Right renal pelvis (tissue), 4 donors: ENCODE measurements at places on chromosomes 6 and 20.
A peak's percentile ranks its signal among the peaks of the same experiment; 100 is the strongest.

- DNase-seq, result no peak
Observed at GRCh38 chr6:97473979-97474378, 191.0 kb upstream of the MMS22L start.

GRCh38 chr6:31886541-31886991 is 7.8 kb upstream of the SLC44A4 start:
- no peak for DNase-seq

DNA sequence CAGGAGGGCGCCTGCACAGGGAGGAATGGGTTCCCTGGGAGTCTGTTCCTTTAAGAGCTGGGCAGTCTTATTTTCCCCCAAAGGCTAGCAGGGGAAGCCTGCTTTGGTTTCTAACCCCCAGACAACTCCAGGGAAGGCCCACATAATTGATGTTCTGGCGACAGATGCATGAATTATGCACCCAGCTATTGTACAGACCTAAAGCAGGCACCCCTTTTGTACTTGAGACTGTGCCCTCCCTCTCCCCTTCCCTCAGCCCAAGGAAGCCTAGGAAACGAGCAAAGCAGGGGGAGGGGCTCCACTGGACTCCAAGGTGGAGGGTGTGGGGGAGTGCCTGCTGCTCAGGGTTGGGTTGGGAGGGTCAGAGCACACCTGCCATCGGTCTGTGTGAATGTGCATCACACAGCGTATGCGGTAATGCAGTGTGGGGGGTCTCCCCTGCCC is 102.1 kb downstream of the KCNB1 start:
- no peak for DNase-seq

GRCh38 chr6:38279423-38279822 is 360.3 kb downstream of the BTBD9 start:
- no peak for DNase-seq

- peak; percentile 44 for DNase-seq
Observed at GRCh38 chr20:47677635-47678453, 107.4 kb downstream of the SULF2 start.

- DNase-seq, result no peak
Observed at GRCh38 chr20:36337886-36338285, 31.7 kb downstream of the DLGAP4 start.

DNA sequence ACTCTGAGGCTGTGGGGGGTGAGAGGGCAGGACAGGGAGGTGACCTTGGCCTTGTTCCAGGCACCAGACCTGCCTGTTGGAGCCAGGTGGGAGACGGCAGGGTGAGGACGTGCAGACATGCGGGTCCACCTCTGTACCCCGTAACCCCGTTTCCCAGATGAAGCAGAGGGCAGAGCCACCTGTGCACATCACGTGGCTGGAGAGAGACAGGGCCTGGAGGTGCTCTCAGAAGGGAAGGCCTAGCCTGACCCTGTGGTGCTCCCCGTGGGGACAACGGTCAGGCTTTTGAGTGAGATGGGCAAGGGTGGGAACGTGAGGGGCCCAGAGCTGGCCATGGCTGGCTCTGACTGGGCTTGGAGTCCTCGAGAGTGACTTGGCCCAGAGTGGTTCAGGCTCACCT is 6.6 kb downstream of the NTSR1 start:
- no peak for DNase-seq

GRCh38 chr6:154868143-154868594 is 126.9 kb upstream of the TIAM2 start:
- DNase-seq, result no peak

DNA sequence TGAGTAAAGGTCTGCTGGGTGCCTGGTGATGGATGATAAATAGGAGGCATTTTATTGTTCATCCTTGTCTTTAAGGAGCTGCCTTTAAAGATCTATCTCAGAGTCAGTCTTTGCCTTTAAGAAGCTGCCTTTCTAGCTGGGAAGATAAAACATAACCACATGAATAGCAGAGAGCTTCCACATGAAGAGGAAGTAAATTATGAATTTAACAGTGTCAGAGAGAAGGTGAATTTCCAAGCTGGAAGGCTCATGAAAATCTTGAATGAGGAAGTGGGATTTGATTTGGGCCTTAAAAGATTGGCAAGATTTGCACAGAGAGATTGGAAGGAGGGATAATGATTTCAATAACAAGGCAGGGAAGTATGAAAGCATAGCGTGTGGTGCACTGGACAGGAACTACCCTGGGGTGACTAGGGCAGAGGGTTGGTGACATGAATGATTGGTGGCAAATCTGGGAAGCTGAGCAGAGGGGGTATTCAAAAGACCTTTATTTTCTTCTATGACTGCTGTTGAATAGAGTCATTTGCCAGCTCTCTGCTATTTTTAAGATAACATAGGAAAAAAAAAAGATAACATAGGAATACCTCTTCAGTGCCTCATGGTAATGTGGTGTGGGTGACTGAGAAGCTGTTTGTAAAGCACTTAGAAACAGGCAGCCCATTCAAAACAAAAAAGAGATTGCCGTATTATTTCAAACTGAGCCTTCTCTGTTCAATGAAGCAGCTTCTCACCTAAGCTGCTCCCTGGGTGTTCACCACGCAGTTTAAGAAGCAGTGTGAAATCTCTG is 591.6 kb downstream of the PKHD1 start:
- no peak for DNase-seq

DNA sequence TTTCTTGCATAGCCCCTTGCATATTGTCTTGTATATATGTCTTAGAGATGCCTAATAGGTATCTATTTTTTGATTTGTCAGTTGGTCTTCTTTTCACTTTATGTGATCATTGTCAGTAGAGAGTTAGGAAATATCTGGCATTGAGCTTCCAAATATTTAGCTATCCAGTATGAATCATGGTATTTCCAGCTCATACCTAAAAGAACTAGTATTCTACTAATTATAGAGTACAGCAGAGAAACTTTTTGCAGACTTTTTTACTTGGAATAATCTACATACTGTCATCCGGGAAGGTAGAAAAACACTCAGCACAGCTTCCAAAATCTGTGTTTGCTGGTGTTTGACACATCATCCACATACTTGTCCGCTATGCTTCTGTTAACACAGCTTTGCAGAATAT is 156.4 kb upstream of the HTR1E start:
- DNase-seq, result no peak

GRCh38 chr20:6333110-6333509 is 210.3 kb upstream of the FERMT1 start:
- no peak for DNase-seq

- no peak for DNase-seq
Observed at GRCh38 chr20:37627767-37628130, 66.1 kb upstream of the CTNNBL1 start.

- DNase-seq, result no peak
Observed at GRCh38 chr6:152648105-152648504, 10.9 kb upstream of the SYNE1 start.

GRCh38 chr20:1286267-1287024 is 20.4 kb downstream of the SNPH start:
- DNase-seq, result no peak

DNA sequence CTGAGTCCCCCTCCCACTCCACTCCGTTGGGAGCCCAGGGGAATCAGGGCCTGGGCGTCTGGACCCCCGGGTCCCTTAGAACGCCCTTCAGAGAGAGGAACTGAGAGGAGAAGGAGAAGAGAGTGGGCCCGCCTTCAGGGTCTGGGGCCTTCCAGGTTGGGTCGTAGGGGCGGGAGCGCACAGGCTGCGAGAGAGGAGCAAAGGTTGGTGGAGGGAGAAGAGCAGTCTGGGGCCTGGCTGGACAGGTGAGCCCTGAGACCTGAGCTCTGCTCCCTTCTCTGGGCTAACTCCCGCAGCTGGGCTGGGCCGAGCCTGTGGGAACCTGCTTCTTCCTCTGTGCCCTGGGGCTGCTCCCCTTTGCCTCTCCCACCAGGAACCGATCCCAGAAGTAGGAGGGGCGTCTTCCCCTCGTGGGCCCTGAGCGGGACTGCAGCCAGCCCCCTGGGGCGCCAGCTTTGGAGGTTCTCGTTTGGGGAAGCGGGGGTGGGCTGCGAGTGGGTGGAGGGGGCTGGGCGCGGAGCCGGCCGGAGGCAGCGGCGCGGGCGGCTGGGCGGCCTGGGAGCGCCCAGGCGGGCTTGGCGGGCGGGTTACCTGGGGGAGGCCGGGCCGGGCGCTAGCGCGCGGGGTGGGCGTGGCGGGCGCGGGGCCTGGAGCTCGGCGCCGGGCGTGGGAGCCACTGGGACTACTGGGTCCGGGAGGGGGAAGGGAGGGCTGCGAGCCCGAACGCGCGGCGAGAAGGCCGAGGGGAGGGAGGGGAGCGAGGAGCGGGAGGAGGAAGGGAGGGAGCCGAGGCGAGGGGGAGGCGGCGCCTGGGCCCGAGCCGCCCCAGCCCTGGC is at the start of gene DDR1:
Gene DDR1 (plus strand): TSS at position 835 of the 836 bp plus-strand sequence. CDS start 4,211 bp downstream, outside the sequence.
- DNase-seq, result peak; percentile 72

DNA sequence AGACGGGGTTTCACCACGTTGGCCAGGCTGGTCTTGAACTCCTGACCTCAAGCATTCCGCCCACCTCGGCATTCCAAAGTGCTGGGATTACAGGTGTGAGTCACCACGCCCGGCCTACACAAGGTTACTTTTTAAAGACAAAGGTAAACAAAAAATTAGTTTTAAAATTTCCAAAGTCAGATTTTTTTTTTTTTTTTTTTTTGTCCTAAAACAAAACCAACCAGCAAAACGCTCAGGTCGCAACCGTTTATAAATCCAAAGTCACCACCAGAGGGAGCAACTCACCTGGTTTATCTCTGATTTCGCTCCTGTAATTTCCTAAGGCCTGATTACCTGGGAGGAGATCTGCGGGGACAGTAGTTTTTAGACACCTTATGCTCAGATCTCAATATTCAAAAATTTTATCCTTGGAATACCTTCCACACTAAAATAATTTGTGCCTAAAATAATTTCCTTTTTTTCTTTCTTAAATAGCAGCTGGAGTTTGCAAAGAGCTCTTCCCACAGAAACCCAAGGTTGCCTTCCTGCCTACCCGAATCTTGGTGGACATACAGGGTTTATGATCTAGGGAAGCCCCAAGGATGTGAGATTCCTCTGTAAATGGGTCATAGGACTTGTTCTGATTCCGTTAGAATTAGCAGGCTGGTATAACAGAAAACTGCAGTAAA is 19.8 kb upstream of the TREM1 start:
- DNase-seq, result peak; percentile 50

DNA sequence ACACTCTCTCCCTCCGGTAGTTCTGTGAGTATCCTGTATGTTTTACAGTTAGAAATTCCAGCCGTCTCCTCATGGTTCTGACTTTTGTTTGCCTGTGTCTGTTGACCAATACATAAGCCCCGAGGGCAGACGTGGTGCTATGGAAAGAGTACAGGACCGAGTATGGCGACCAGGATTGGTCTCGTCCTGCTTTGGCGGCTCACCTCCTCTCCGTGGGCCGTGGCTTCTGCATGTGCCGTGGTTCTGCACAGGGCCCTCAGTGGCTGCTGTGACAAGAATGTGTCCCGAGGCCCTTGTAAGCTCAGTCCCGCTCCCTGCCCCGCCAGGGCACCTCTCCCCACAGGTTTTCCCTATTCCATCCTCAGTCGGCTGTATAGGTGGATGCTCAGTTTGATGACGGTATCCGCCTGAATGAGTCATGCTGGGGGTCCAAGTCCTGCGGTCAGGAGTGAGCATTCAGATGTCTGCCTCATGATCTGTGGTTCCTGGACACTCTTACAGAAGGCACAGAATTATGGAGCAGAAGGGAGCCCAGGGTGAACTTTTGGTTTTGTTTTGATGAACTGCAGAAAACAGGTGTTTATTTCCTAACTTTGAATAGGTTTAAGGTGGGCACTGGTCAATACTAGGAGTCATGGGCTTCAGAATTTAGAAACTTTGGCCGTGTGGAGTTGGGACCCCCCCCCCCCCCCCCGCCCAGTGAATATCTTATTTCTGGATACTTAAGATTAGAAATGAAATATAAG is 1.2 kb downstream of the ARFGAP1 start:
- no peak for DNase-seq

- DNase-seq, result no peak
Observed at GRCh38 chr6:120918137-120918536, 416.1 kb downstream of the TBC1D32 start.

GRCh38 chr6:2733736-2734480 is 16.8 kb downstream of the MYLK4 start:
- no peak for DNase-seq

DNA sequence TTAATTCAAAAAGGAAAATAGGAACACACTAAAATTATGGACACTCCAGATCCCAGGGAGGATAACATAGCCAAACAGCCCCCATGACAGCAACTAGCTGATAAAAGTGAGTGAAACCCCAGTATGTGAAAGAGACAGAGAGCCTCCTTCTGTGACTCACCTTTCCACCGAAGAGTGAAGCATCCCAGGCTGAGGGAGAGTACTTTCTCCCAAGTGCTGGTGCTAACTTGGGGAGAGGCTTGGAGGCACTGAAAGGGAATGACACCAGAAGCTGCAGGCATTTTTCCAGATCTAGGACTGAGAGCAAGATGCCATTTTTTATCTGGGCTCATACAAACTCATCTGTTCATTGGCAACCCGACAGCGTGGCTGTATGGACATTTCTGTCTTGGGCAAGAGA is 339.8 kb downstream of the HTR1B start:
- no peak for DNase-seq

DNA sequence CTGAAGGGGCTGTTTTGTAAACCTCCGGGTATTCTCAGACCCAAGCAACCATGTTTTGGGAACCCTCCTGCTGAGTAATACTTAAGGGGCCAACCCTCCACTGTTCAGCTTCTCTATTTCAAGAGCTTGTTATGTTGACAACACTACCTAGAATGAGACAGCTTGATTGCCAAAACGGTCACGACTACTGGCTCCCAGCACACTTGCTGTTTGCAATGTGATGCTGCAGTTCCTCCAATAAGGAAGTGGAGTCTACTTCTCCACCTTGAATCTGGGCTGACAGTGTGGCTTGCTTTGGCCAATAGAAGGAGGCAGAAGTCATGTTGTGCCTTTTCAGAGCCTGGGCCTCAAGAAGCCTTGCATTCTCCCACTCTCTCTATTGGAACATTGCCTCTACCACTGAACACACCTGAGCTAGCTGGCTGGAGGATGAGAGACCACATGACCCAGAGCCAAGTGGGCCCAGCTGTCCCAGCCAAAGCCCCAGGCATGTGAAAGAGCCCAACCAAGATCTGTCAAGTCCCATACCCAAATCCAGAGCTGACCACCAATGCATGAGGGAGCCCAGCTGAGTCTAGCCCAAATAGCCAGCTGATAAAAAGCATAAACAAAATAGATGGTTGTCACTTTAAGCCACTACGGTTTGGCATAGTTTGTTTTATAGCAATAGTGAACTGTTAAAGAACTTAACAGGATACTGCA is 108.0 kb downstream of the PRND start:
- no peak for DNase-seq

DNA sequence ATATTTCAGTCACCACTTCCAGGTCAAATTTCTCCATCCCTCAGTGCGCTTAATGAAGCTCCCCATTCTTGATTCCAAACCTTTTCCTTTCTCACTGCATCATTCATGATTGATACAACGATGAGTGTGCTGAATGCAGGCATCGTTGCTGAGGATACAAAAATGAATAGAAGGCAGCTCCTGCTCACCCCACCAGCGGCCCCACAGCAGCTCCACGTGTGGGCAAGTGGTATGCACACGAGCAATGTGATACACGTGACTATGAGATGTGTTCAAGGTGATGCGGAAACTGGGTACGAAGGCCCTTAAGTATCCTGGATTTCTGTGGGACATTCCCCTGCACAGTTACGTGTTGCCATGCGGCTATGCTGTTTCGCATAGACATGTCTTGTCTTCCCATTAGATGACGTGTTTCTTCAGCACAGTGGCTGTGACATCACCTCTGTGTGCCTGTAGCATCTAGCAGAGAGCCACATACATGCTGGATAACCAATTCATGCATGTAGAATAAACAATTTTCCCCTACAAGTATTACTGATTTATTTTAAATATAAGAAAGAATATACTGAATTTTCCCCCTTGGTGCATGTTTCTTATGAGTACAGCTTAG is 260.5 kb upstream of the AGPAT4 start:
- no peak for DNase-seq

- no peak for DNase-seq
Observed at GRCh38 chr6:17741507-17741906, 34.8 kb upstream of the NUP153 start.
